ENCODE measurements at places on chromosomes 1 and 21.
A peak's percentile ranks its signal among the peaks of the same experiment; 100 is the strongest.

- peak; percentile 53 for DNase-seq
Observed at GRCh38 chr1:1779691-1780597, 1.7 kb upstream of the NADK start.

- no peak for DNase-seq
Observed at GRCh38 chr1:113178106-113178505, 105.1 kb downstream of the LRIG2 start.

GRCh38 chr1:203267347-203267846 is 37.9 kb upstream of the BTG2 start:
- peak; percentile 82 for DNase-seq

DNA sequence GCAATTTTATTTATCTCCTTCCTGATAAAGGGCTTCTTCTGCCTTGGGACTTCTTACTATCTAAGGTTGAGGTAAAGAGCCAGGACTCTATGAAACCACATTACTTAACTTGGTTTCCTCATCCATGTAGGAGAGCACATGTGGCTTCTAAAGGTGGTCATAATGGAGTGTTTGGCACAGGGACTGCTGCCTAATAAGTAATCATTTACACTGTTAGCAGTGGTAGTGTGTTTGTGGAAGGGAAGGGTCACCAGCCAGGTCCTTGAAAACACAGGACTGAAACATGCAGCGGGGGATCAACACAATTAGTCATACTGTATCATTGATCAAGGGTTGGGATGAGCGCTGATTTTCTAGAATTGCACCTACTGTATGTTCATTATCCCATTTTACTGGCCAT is 59.6 kb downstream of the UCK2 start:
- DNase-seq: no peak

- DNase-seq: no peak
Observed at GRCh38 chr1:241513378-241513777, 6.2 kb downstream of the FH start.

Measured in stimulated activated CD4-positive, alpha-beta T cell treated with anti-CD3 and anti-CD28 coated beads, Interleukin-2, amount 100 ng/mL, for 24 hours (primary cell).